ENCODE measurements at places on chromosomes 7 and 10. TPM values are rescaled to one million over a fixed set of nuclear protein-coding genes. Genes with fewer than 3 reads are reported as not detected.

KCNH2 gene
- 59.1 TPM for total RNA-seq

MBL2 gene
- total RNA-seq: not detected

THSD7A gene
- total RNA-seq: 2.4 TPM

H2BK1 gene
- not detected for total RNA-seq

NYAP1 gene
- total RNA-seq: 0.97 TPM

HOXA9 gene
- not detected for total RNA-seq

ZNF239 gene
- 2.1 TPM for total RNA-seq

CTBP2 gene
- 30.8 TPM for total RNA-seq

PAPSS2 gene
- 14.7 TPM for total RNA-seq

CLCN1 gene
- total RNA-seq: not detected

CRYGN gene
- 0.24 TPM for total RNA-seq

STAG3 gene
- 0.68 TPM for total RNA-seq

WDFY4 gene
- 2.6 TPM for total RNA-seq

ADIRF gene
- 269 TPM for total RNA-seq

CPA1 gene
- total RNA-seq: 0.29 TPM
